ENCODE measurements at places on chromosomes 1 and 21.

GRCh38 chr1:113389359-113389952, 859 bp upstream of the MAGI3 start:
- DNase-seq, result no peak

GRCh38 chr1:82844447-82844846, 1043.7 kb downstream of the ADGRL2 start:
- DNase-seq, result no peak

DNA sequence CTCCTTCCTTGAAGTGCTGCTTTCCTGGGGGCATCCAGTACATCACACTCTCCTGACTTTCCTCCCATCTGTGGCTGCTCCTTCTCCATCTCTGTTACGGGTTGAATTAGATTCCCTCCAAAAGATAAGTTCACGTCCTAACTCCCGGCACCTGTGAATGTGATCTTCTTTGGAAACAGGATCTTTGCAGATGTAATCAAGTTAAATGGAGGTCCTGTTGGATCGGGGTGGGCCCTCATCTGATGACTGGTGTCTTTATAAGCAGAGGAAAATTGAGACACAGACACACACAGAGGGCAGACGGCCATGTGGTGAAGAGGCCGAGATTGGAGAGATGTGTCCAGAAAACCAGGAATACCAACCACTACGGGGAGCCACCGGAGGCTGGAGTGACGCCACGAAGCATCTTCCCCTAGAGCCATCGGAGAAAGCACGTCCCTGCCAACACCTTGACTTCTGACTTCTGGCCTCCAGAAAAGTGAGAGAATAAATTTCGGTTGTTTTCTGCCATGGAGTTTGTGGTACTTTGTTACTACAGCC, 36.0 kb downstream of the ZBTB18 start:
- DNase-seq, result no peak

- no peak for DNase-seq
These were observed 59.1 kb upstream of the TRAPPC10 start for GRCh38 chr21:43953021-43953420.

DNA sequence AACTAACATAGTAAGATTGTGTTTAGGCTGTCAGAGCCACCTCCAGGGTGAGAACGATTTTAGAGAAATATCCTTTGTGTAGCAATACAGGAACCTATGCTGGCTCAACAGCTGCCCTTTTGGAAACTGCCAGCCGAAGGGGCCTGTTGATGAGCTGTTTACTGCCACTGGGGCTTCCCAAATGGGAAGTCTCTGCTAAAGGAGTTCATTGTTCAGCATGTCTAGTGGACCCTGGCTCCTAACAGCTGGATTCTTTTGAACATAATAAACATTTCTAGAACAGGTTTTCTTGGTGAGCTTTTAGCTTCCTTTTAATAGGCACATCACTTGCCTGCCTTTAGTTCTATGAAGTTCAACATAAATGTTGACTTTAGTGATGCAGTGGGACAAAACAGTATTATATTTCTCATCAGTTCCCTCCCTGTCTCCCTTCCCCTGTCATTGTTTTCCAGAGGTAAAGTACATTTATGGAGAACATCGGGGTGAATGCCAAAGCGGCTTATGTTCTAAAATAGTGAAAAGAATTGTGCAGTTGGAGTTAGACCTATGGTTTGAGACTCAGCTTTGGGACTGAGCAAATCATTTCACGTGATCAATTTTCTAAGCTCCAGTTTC, 57.4 kb downstream of the UCK2 start:
- no peak for DNase-seq

- DNase-seq, result no peak
These were observed 53.1 kb upstream of the GPR37L1 start for GRCh38 chr1:202069662-202070061.

- no peak for DNase-seq
These were observed 63.1 kb downstream of the ACOT7 start for GRCh38 chr1:6330410-6330911.

DNA sequence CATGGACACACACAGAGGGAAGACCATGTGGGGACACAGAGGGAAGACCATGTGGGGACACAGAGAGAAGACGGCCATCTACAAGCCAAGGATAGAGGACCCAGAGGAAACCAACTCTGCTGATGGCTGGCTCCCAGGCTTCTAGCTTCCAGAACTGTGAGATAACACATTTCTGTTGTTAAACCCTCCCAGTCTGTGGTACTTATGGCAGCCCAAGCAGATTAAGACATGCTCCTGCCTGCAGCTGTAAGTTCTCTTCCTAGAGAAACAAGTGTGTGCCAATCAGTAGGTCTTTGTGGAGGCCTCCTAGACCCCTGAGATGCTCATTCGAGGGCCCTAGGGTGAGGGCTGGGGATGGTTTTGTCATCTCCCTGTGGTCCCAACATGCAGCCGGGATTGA, 2.7 kb downstream of the AGT start:
- DNase-seq, result no peak

- DNase-seq, result no peak
These were observed 22.3 kb upstream of the SDE2 start for GRCh38 chr1:226021401-226021800.

GRCh38 chr1:110508028-110508940, 10.7 kb downstream of the KCNA10 start:
- DNase-seq, result no peak

GRCh38 chr1:216983823-216984222, 260.6 kb upstream of the ESRRG start:
- no peak for DNase-seq

DNA sequence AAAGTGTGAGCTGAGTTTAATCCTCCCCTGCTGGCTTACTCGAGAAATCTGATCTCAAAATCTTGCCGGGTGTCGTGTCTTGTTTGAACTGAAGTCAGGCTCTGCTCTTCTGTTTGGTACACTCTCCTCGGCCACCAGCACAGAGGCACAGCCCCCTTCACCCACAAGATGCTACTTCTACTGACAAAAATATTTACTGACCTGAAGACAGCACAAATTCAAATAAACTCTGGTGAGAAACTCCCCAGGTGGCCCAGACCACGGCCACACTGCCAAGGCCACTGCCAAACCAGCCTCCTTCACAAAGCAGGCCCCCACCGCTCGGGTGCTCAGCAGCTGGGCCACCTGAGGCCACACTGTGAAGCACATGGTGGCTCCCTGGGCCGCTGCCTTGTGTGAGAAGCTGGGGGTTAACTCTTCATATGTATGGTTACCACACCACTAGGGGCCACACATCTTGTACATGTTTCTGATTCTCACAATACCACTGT, 80.6 kb downstream of the TGFBR3 start:
- DNase-seq, result no peak

All from KBM-7 (cell line).